ENCODE measurements at places on chromosomes 7 and 10.

DNA sequence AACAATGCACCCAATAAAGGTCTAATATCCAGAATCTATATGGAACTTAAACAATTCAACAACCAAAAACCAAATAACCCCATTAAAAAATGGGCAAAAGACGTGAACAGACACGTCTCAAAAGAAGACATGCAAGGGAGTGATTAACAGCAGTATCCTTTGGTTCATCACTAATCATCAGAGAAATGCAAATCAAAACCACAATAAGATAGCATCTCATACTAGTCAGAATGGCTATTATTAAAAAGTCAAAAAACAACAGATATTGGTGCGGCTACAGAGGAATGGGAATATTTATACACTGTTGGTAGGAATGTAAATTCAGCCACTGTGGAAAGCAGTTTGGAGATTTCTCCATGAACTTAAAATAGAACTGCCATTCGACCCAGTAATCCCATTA lies 46.6 kb downstream of the MSRB2 start:
- DNase-seq = no peak

GRCh38 chr7:98077762-98078161 lies 28.9 kb upstream of the LMTK2 start:
- no peak for DNase-seq

DNA sequence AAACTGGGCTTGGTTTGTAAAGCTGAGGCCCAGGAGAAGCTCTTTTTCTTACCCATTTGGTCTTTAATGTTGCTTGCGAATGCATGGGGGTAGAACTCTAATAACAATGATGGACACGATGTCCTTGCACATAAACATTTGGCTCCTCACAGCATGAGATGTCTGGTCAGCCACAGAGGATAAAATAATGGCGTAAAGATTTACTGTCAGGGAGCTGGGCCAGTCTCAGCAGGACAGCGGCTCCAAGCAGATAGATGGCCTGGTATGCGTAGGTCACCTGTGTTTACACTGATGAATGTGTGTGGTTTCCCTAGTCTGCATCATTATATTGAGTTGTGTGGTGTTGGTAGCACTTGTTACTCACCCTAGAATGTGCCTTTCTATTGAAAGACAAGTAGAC lies 537.4 kb downstream of the CNTNAP2 start:
- no peak for DNase-seq

- no peak for DNase-seq
These were observed 31.1 kb downstream of the ARHGAP12 start for GRCh38 chr10:31897506-31897905.

GRCh38 chr7:19107356-19108146 lies 9.9 kb downstream of the TWIST1 start:
- peak; percentile 11 for DNase-seq

DNA sequence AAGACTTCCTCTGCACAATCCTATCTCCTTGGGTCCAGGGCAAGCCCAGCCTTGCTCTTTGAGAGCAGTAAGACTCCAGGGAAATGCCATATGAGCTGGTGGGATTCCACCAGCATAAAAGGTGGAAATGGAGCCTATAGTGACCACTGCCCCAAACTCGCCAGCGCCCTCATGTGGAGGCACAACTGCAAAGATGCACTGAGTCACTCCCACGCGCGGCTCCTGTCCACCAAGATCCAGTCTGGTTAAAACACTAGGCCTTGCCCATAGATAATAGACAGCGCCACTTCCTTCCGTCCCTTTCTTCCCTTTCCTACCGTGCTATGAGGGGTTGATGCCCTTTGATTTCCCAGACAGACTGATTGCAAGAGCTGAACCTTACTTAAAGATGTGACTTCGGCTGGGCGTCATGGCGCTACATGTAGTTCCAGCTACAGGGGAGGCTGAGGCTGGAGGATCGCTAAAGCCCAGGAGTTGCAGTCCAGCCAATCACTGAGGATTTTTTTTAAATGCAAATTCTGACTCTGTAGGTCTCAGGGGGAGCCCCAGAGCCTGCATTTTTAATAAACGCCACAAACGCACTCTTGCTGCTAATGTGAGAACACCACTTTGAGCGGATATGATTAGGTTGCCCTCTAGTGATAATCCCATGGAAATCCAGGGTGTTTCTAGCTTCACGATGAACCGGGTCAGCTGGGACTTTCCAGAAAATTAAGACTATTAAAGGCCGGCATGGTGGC lies 136.5 kb downstream of the EPC1 start:
- peak; percentile 1 for DNase-seq

DNA sequence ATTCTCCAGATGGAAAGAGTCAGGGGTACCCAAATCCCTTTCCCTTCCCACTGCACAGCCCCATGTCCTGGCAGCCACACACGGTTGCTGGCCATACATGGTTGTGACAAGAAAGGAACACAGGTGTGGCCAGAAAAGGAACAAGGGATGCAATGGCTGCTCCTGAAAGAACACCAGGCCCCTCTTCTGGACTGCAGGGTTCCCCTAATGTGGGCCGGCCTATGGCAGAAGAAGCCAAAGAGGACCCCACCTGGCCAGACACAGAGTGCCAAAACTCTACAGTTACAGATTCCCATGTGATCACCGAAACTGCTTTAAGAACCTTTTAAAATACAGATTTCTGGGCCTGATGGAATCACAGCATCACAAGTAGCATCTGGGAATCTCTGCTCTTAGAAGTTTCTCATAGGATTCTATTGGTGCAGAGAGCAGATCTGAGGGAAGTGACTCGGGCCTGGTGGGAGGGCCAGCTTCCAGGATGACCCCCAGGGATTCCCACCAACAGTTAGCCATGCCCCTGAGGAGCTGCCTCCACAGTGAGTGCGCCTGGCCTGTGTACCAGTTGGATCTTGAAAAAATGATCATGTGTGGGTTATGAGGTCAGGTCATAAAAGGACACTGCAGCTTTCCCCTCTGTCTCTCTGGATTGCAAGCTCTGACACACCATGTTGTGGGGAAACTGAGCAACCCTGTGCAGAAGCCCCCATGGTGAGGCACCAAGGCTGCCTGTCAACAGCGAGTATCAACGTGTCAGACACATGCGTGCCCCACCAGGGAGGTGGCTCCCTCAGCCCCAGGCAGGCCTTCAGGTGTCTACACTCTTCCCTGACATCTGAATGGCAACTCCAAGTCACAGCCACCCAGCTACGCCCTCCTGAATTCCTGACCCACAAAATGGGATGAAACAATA lies 89.6 kb upstream of the LANCL2 start:
- DNase-seq = no peak
